ENCODE measurements at places on chromosomes 12 and 14. TPM values are rescaled to one million over a fixed set of nuclear protein-coding genes. Genes with fewer than 3 reads are reported as not detected.

Gene CPSF6
- 167 TPM for total RNA-seq

Gene OTX2
- total RNA-seq = 33.9 TPM

DNA sequence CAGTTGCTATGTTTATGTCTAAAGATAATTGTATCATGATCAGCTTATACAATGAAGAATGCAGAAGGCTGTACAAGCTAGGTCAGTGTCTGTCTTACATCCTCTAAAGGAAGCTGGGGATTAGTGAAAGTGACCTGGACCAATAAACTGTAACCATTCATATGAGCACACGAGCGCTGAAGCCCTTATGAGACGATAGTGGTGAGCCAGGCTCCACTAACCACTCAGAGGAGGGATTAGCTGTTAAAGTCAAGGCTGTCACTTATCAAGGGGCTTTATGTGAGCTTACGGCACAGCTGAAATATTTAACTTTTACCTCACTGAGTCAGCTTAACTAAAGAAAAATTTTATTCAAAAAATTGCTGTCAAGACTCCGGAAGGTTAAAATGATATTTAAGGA is 30.3 kb downstream of the NDUFA12 start:
- DNase-seq = no peak

Gene SOAT2
- not detected for total RNA-seq

- no peak for DNase-seq
Observed at GRCh38 chr12:124774462-124775167, 89.0 kb downstream of the SCARB1 start.
